ENCODE measurements at places on chromosomes 3 and 15.

DNA sequence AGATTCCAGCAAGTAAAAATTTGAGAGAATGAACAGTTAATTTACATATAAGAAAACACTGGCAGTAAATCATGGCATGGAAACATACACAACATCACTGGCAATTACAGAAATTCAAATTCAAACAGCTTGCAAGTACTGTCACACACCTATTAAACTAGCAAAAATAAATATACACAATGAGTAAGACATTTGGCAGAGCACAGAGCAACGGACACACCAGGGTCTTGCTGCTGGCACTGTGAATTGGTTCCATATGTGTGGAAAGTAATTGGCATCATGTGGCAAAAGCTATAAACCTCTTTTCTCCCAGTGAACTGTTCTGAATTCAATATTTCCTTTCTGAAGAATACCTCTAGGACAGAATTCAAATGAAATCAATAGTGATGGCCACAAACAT, 78.3 kb downstream of the LRRK1 start:
- DNase-seq: peak; percentile 46

- no peak for DNase-seq
These were observed 65.0 kb downstream of the SYNM start for GRCh38 chr15:99169769-99170311.

DNA sequence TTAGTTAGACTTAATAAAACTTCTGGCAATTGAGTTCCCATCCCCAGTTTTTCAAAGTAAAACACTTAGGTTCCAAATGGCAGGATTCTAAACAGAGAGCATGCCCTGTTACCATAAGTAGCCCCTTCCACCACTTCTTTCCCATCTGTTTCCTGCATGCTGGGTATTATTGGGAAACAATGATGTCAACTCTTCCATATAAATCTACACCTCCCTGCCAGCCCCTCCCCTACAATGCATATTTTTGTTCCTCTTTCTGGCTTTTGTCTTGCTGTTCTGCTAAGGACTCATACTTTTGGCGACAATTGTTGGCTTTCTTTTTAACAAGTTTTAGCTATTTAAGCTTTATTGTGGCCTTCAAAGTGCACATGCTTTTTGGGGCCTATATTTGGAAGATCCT, 11.1 kb downstream of the ARHGAP31 start:
- no peak for DNase-seq

DNA sequence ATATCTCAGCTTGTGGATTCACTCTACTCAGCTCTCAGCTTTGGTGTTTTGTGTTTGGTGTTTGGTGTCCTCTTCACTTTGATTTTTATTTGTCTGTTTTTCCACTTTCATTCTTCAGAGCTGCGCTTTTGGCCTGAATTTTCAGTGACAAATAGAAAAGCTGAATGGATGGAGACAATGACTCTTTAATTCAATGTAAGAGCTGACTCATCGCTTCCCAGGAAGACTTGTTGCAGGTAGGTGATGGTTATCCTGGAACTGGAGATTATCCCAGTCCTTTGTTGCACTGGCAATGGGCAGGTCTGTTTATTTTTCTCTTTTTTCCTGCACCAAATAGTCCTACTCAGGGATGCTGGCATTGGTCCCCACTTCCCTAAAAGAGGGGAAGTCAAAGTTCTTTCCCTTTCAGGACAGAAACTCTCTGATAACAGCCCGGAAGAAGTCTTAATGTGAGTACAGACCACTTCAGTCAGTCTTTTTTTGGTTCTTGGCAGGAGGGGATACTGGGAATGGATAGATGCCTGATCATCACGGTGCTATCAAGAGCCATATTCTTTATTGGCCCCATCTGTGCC, 12.4 kb upstream of the AEN start:
- DNase-seq: no peak

DNA sequence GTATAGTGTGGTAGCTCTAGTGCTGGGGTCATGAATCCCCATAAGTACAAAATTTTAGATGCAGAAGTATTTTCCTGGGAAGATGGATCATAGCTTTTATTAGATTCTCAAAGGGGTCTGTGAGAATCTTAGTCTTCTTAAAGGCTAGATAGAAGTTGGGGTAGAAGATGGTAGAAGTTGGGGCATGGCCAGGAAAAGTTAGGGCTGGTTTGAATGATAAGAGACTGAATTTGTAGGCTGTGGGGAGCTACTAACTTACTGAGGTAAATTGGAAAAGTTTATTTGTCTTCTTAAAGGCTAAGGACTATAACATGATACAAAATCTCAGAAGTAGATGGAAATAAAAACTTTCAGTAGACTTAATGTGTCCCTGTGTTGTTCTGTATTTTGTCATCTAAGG, 1.6 kb upstream of the UBE2Q2 start:
- no peak for DNase-seq

- DNase-seq: no peak
These were observed 91.7 kb downstream of the CEMIP start for GRCh38 chr15:80870893-80871292.

- DNase-seq: no peak
These were observed 73.6 kb downstream of the ETV5 start for GRCh38 chr3:186035277-186035676.

GRCh38 chr15:70376929-70377691, 279.4 kb upstream of the TLE3 start:
- peak; percentile 76 for DNase-seq

DNA sequence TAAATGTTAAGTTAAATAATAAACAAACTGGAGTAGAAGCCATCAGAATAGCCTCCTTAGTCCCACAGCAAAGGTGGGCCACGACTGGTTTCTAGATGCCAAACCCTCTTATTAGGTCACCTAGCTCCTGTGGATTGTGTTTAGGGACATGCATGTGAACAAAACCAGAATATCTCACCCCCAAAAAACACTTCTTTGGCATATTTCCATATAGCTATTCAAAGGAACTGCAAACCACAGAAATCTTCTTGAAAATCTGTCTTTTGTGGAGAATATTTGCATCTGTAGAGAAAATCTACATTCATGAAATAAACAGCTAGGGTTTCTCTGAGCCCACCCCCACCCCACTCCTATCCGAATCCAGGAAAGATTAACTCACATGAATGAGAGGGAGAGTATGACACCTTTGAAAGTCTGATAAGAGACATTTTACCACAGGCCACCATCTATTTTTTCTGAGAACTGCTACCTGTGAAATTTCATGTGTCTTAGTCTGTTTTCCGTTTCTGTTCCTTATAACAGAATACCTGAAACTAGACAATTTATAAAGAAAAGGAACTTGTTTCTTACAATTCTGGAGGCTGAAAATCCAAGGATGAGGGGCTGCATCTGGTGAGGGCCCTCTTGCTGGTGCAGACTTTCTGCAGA, 159.4 kb downstream of the NEK10 start:
- DNase-seq: no peak

Data from SK-N-SH (cell line).